Activated naive CD8-positive, alpha-beta T cell treated with anti-CD3 and anti-CD28 coated beads, Interleukin-2, amount 10 ng/mL, durations not matched to agents 7 days and 5 days (primary cell): ENCODE measurements at places on chromosomes 3 and 15. TPM values are rescaled to one million over a fixed set of nuclear protein-coding genes. Genes with fewer than 3 reads are reported as not detected.

TGM5 gene
- not detected for total RNA-seq

ZIC1 gene
- not detected for total RNA-seq

SLC2A2 gene
- not detected for total RNA-seq

PAK6 gene
- total RNA-seq: 0.91 TPM

CCRL2 gene
- total RNA-seq: 13.5 TPM

ACP3 gene
- not detected for total RNA-seq

DNA sequence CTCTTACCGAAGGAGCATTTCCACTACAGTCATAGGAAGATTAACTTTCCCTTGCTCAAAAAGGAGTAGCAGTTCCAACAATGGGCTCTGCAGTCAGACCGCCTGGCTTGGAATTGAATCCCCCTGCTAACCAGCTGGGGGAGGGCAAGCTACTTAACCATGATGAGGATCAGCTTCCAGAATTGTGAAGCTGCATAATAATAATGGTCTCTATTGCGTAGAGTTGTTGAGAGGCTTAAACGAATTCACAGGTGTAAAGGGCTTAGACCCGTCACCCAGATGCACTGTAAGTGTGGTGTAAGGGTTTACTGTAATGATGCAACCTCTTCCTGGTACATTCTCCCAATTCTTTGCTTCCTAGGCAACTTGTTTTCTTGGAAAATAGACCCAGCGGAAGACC is 185.2 kb upstream of the RGMA start:
- DNase-seq: no peak

DNA sequence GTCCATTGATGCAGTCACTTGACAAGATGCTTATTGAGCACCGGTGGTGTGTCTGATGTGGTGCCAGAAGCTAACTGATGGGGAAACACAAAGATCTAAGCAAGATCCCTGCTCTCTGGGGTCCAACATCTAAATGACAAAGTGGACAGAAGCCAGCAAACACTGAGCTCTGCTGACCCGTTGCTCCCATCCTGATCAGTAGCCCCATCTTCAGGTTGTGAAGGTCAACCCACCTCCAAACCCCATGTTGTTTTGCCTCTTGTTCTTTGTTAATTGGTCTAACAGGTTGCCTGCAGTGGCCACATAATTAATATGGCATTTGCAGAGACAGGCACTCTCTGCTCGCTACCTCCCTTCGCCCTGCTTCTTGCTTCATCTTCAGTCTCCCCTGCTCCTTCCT is 21.5 kb upstream of the GLCE start:
- no peak for DNase-seq

DNA sequence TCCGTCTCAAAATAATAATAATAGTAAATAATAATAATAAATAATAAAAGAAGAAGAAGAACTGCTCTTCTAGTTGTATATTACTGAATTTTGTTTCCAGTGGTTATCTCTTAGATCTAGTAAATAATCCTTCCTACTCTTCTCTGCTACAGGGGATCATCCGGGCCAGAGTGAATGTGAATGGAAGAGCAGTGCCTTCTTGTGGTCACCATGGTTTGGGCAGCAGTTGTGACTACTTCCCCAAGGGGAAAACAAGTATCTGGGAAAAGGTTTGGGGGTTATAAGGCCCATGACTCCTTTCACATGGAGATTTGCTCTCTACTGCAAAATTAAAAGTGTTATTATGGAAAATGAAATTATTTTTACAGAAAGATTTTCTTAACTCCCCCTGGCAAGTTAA is 5.5 kb upstream of the OR5K1 start:
- DNase-seq: no peak

GRCh38 chr3:171468296-171468906 is 8.2 kb upstream of the TNIK start:
- DNase-seq: no peak

DNA sequence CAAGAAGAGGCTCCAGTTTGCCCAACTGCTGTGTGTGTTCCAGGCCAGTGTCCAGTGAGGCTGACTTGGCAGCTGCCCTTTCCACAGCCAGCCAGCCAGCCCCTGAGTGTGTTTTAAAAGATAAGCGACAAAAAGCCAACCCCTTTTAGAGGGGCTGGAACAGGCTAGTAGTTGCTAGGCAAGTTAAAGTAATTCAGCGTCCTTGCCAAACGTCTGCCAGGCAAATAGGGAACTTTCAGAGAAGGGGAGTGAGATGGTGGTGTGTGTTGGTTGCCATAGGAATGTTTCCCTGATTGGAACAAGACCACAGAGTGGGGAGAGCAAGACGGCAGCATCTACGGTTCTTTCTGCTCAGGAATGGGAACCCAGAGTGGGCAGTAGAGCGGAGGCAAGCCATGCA is 86.3 kb downstream of the TMEM108 start:
- no peak for DNase-seq

GRCh38 chr3:37987315-37987697 is 3.3 kb upstream of the VILL start:
- DNase-seq: no peak

- no peak for DNase-seq
Observed at GRCh38 chr3:88460369-88460768, 310.6 kb downstream of the C3orf38 start.

DNA sequence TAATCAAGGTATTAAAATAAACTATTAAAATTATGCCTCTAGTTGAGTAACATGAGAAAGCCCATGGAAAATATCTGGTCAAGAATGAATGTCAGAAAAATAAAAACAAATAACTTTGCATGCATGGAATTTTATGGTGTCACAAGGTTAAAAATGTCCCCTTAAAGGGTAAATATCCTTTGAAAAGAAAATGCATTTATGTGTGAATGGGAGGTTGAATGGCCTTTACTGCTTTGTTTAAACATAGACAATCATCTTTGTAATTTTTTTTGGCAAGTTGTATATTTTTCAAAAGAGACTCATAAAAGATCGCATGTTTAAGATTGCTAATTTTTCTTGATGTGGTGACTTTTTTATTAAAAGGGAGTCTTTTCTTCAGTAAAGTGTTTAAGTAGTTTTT is 564.2 kb downstream of the NR2F2 start:
- DNase-seq: no peak

DNA sequence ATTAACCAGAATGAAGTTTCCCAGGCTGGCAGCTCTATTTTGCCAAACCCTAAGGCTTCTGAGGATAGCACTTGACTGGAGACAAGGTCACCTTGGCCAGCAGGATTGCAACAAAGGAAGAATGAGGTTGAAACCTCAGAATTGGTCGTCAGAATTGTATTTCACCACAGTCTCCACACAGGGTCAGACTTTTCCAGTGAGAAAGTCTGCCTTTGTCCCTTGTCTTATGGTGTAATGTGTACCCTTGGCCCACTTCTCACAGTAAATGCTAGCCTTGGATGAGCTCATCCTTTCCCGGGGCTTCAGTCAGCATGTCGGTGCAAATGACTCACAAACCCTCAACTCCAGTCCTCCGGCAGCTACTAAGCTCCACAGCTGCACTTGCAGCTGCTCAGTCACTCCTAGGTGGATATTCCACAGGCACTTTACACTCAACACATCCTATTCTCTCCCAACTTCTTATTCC is 19.7 kb downstream of the SSR3 start:
- DNase-seq: no peak
